ENCODE measurements at places on chromosomes 7 and 10.
A peak's percentile ranks its signal among the peaks of the same experiment; 100 is the strongest.

DNA sequence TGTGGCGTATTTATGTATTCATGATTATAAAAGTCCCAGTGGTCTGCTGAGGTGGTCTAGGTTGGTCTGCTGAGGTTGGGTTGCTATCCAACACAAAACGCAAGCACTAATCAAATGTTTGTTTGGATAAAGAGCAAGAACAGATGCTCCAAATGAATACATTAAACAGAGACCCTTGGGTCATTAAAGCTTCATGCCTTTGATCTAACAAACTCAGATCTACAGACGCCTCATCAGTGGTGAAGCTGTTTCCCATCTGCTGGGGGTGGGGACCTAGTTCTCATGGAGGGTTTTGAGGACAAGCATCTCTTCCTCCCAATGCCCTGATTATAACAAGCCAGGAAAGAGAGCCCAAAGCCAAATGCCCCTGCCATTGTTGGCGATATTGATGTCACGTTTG lies 786.7 kb downstream of the NRG3 start:
- no peak for DNase-seq

DNA sequence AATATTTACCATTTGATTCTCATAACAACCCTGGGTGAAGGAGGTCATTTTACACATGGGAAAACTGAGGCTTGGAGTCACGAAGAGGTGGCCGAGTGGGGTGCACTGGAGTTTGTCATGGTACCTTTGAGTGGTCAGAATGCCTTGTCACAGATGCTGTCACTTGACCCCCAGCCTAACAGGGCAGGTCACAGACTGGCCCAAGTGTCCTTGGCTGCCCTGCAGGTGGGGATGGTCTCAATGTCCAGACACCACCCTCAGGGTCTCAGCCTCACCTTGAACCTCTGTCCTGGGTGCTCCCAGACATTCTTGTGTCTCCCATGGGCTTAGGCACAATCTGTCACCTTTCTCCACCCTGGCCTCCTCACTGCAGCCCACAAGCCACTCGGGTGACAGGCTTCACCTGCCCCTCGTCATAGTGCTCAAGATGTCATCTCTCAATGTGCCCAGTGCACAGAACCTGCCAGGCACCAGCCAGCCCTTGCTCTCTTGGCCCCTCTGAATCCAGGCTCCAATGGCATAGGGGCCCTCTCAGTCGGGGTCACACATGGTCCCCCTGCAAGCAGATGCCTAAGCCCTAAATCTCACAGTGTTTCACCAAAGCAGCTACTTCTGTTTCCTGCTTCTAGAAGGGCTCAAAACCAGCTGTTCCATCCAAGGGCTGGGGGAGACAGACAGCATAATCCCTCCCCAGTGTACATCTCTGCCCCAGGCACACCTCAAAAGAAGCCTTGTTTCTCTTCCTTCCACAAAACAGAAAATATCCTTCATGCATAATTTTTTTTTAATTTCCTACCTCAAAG lies 76.8 kb upstream of the NANOS1 start:
- DNase-seq: no peak

- DNase-seq: no peak
Observed at GRCh38 chr10:23081221-23081750, 14.1 kb upstream of the MSRB2 start.

- no peak for DNase-seq
Observed at GRCh38 chr7:100465299-100465698, 1.2 kb upstream of the SPACDR start.

GRCh38 chr7:100369105-100369504 lies 4.2 kb upstream of the PILRA start:
- peak; percentile 96 for DNase-seq

DNA sequence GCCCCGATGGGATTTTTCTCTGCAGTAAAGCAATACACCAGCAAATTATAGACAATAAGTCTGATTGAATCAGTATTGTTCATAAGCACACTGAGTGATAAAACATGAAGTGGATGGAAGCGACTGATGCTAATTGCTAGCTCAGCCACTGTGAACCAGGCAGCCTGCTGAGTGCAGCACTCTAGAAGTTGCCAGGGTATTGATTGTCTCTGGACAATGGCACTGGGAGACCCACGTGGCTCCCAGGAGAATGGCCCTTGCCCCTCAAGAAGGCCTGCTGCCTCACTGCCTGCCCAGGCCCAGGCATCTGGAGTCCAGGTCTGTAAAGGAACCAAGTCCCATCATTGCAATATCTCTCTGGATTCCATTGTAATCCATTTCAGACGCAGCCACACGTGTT lies 80.4 kb upstream of the TCERG1L start:
- no peak for DNase-seq

DNA sequence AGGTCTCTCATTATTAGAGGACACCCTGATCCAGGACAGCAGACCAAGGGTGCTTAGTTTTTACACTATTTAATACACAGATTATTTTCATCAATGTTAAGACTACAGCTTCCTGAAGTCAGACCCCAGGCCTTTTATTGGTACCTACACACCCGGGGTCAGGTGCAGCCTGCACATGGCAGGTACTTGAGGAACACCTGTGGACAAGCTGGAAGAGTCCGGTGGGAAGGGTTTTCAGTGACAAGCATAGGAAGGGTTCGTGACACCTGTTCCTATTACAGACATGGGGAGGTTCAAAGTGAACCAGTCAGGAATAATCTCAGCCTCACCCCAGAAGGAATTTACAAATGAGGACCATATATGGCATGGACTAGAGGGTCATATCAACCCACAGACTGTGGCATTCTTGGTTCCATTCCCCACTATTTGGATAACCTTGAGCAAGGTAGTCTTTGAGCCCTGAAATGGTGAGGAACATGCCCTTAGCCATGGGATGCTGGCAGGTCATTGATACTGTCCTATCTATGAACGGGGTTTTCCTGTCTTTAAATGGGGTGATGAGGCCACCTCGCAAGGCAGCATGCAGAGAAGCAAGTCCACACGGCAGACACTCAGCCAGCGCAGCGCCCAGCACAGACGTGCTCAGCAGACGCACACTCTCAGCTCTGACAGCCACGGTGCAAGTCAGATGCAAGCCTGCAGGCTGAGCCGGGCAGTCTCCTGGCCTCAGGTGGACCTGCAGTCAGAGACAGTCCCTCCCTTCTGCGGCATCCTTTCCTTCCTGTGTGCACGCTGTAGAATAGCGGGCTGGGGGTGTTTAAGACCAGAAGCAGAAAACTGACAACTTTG lies 624.9 kb downstream of the PTPRN2 start:
- no peak for DNase-seq

DNA sequence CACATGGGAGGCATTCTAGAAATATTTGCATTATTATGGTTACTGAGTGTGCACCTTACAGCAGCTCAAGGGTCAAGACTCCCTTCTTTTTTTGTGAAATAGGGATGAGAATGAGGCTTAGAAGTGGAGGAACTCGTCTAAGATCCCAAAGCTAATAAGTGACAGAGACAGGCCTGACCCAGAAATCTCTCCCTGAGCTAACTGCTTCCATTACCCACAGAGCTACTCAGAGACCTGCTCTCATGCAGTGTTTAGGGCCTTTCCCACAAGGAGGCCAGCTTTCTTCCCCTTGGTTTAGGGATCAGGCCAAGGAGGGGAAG lies 301.7 kb downstream of the RPS24 start:
- DNase-seq: no peak

DNA sequence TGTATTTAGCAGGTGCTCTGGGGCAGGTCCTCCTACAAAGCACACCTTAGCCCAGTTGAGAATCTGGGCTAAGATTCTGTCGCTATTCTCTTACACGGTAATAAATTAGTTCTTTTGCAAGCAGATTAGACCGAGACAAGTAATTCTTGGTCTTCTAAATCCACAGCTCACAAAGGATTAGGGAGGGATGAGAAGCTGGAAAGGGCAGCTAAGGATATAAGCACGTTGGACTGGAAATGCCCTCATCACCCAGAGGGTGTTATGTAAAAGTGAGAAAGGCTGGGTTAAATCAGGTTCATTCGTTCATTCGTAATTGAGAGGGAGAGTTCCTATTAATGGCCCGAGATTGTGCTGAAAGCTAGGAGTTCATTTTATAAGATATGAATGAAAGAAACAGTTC lies 41.8 kb downstream of the PFKFB3 start:
- DNase-seq: no peak

GRCh38 chr10:121709675-121710073 lies 111.4 kb upstream of the FGFR2 start:
- DNase-seq: no peak

DNA sequence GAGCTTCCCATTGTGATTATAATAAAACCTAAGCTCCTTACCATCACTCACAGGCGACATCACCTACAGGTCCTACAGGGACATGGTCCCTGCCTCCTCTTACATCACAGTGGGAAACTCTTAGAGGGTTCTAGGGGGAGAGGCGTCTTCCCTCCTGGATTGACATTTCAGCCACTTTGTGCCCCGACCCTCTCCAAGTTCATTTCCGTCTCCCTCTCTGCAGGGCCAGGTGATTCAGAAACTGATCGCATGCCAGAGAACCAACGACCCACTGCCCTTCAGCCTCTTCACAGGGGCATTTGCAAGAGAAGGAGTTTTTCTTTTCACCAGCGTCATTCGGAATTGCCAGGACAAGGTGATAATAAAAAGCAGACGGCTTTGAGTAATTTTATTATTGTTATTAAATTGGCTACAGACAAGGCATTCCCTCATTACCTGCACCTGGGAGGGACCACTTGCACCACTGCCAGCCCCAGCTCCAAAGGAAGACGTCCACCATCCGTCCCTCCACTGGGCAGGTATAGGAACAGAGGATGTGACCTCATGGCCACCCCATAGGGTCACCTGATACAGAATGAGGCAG lies 85.8 kb upstream of the CUX1 start:
- DNase-seq: no peak

- DNase-seq: no peak
Observed at GRCh38 chr10:59108886-59109288, 67.6 kb upstream of the PHYHIPL start.

- peak; percentile 18 for DNase-seq
Observed at GRCh38 chr7:103446049-103446520, at the start of gene SLC26A5. Gene SLC26A5 (minus strand): TSS chr7:103446207. CDS start chr7:103421514, 24,693 bp downstream.
